ENCODE measurements at places on chromosomes 16 and 17. TPM values are rescaled to one million over a fixed set of nuclear protein-coding genes. Genes with fewer than 3 reads are reported as not detected.

Gene MYH8
- total RNA-seq = 0.18 TPM

Gene HBQ1
- not detected for total RNA-seq

Gene NPTX1
- not detected for total RNA-seq

DNA sequence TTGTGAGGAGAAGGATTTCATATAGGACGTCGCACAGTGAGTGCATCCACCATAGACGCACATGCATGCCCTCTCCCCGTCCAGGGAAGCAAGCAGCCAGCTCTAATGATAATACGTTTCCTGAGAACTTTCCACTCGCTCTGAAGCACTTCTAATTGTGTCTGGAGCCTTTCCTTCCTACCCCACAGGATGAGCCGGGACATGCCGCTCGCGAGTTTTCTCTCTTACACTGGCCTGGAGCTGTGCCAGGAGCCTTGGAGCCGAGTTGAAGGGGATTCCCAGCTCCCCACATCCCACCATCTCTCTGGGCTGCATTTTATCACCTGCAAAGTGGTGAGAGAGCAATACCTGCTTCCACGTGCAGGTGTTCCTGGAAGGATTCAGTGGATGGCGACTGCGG is 368.1 kb downstream of the C16orf95 start:
- no peak for DNase-seq
- H3K4me3 ChIP-seq = no peak overlapping the region
- no peak overlapping the region for H3K27ac ChIP-seq

GRCh38 chr16:8634991-8635736 is 13.7 kb downstream of the METTL22 start:
- peaks cover 27% of the 10 kb centered on the region for H3K36me3 ChIP-seq
- H3K27ac ChIP-seq = no peak overlapping the region
- DNase-seq = no peak
- H3K4me3 ChIP-seq = no peak overlapping the region
- H3K4me1 ChIP-seq = no peaks in the 10 kb centered on the region
